ENCODE measurements at places on chromosomes 7 and 10.

DNA sequence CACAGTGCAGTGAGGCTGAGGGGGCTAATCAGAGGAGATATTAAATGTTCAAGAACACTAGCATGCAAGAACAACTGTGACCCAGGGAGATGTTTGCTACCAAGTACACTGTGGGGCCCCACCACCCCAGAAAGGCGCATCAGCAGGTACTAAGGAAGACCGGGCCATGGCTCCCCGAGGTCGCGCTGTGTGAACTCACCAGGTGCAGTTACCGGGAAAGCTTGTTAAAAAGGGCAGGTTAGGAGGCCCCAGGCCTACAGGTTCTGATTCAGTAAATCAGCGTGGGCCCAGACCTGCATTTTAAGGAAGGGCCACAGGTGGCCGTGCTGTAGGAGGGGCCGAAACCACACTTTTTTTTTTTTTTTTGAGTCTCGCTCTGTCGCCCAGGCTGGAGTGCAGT, 54.6 kb downstream of the TMEM209 start:
- DNase-seq = no peak

DNA sequence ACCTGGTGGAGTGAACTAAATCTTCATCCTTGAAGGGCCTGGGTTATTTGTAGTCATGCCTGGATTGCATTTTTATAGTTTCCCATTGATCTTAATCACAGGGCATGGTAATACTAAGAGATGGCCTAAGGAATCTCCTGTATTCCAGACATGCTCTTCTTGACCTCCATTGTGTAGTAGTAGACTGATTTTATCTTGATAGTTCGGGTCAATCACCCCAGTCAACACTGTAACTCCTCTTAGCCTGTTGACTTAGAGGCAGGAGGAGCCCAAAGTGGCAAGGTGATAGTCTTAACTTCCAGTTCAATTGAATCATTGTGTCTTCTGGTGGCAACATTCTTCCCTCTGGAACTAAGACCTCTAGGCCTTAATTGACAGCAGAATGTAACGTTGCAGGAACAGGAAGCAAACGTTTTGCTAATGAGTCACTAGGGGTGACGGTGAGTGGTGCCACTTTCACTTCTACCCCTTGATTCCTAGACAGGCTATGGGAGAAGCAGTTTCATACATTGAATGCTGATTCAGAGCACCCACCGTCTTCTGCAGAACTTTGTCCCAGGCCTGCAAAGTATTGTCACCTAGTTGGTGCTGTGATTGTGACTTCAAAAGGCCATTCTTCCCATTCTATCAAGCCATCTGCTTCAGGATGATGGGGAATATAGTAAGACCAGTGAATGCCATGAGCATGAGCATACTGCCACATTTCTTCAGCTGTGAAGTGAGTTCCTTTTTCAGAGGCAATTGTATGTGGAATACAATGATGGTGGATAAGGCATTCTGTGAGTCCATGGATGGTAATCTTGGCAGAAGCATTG, 24.0 kb upstream of the PAPSS2 start:
- DNase-seq = no peak

DNA sequence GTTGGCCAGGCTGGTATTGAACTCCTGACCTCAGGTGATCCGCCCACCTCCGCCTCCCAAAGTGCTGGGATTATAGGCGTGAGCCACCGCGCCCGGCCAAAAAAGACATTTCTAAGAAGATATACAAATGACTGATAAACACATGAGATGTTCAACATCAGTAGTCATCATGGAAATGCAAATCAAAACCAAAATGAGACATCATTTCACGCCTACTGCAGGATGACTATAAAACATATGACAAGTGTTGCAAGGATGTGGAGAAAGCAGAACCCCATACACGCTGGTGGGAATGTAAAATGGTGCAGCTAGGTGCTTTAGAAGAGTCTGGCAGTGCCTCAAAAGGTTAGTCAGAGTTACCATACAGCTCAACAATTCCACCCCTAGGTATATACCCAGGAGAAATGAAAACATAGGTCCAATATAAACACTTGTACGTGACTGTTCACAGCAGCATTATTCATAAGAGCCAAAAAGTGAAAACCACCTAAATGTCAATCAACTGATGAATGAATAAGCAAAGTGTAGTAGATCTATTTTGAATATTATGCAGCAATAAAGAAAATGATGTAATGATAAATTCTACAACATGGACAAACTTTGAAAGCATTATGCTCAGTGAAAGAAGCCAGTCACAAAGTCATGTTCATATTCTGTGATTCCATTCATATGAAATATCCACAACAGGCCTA, 24.5 kb downstream of the TMEM209 start:
- no peak for DNase-seq

- no peak for DNase-seq
Measured at GRCh38 chr7:81210137-81211064, 291.6 kb upstream of the SEMA3C start.

- no peak for DNase-seq
Measured at GRCh38 chr7:25665374-25665773, 437.1 kb upstream of the NPVF start.

DNA sequence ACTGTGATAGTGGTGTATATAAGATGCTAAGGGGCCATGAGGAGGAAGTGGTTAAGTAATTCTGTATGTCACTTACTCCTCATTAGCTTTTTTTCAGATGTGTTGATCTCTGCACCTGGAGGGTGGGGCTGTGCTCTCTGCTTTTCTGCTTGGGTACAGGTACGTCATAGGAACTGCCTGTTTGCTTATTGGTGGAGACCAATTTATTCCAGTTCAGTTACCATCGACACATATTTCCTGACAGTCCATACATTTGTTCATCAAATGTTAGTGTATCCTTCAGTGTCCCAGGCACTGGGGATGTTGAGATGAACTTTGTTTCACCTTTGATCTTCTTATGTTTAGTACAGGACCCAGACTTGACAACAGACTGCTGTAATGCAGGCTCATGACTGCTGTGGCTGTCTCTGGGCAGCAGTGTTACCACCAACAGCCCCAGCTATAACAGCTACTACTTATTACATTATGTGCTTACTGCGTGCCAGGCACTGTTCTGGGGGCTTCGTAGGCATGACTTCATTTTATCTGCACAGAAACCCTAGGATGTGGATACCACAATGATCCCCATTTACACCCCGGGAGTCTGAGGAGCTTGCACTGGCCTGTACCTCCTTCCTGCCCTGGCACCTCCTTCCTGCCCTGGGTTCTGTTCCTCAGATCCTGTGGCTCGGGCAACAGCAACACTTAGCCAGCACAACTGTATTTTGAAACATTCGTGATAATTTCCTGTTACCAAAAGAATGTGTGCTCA, 87.4 kb downstream of the BUB3 start:
- DNase-seq = no peak

DNA sequence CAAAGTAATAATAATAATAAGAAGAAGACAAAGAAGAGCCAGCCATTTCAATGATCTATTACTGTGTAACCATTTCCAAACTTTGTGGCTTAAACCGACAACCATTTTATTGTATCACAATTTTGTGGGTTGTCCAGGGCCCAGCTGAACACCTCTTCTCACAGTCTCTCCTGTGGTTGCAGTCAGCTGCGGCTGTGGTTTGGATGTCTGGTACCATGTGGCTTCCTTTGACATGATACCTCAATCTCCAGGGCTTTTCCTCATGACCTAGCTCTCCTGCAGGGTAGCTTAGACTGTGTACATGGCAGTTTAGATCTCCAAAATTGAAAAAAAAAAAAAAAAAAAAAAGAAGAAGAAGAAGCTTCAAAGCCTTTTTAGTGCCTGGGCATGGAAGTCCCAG, 72.6 kb upstream of the NFKB2 start:
- DNase-seq = no peak

DNA sequence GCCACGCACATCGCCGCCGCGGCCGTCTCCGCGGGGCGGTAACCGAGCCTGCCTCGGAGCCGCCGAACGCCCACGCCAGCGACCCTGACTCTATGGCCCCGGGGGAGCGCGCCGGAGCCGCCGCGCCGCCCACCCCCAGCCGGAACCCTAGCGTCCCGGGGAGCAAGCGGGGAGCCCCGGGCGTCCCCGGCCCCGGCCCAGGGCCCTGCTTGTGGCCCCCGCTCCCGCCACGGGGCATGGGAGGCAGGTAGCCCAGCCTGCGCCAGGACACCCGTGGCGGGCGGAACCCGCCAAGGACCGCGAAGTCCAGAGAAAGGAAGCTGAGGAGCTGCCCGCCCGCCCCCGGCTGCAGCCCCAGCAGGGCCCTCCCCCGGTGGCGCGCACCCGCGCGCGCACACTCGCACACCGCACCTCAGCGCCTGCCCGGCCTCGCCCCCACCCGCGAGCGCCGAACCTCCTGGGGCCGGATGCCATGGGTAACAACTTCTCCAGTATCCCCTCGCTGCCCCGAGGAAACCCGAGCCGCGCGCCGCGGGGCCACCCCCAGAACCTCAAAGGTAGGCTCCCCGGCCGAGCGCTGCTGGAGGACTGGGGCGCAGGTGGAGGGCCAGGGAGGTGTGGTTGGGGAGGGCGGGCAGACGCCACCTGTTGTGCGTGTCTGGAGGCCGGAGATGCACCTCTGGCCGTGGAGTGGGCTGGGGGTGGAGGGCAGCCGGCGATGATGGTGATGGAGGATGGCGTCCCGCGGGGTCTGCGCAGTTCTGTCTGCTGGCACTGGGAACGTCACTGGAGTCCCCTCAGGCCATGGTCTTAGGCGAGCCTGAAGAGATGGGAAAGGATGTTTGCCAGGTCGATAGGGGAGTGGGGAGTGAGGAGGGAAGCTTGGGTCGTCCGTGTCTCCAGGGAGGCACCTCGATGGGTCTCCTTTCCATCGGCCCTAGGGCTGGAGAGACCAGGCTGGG, 692 bp downstream of the NEURL1 start:
- DNase-seq = no peak

DNA sequence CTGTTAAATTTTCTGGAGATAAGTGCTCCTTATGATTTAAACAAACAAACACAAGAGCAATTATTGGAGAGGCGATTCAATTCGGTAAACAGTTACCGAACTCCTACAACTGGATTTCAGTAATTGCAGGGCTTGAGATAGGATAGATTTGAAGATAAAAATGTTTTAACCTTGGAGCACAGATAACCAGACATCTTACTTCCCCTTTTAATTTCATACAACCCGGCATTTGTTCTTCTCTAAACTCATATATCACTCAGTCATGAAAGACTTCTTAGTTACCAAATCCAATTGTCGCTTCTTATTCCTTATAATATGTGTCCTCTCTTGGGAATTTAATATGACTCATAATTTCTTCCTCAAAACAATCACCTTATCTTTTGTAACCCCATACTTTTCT, 235.9 kb upstream of the CSTF2T start:
- DNase-seq = no peak

DNA sequence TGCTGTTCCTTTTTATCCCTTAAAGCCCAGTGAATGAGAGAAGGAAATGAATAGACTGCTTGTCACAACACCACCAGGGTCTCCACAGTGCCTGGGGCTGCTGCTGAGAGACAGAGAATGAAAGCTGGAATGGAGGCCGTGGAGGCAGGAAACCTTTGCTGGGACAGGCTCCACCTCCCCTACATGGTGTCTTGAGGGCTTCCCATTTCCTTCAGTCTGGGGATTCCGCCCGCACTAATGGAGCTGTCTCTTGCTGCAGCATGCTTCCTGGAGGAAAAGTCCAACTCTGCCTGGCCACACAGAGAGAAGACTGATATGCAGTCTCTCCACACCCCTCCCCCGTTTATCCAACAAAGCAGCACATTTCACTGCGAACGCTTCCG, 54.5 kb downstream of the LRRC4 start:
- no peak for DNase-seq
